Panc1 (cell line): ENCODE measurements at places on chromosomes 4 and X.

DNA sequence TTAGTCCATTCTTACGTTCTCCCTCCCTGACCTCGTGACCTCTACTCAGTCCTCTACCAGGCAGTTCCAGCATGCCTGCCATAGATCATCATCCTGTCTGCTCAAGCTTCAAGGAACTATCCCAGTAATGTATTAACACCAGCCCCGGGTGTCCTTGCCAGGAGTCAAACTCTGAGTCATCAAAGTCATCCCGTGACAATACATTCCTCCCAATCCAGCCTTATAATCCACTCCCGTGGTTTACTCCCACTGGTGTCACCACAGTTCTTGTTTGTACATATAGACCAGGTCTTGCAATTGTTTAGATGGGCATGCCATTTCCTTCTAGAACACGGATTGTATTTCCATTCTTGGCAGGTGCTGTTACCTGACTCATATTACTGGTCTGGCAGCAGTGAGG is 68.7 kb upstream of the TAB3 start:
- no peak for DNase-seq

GRCh38 chr4:38209654-38210053 is 249.5 kb downstream of the PTTG2 start:
- no peak for DNase-seq

DNA sequence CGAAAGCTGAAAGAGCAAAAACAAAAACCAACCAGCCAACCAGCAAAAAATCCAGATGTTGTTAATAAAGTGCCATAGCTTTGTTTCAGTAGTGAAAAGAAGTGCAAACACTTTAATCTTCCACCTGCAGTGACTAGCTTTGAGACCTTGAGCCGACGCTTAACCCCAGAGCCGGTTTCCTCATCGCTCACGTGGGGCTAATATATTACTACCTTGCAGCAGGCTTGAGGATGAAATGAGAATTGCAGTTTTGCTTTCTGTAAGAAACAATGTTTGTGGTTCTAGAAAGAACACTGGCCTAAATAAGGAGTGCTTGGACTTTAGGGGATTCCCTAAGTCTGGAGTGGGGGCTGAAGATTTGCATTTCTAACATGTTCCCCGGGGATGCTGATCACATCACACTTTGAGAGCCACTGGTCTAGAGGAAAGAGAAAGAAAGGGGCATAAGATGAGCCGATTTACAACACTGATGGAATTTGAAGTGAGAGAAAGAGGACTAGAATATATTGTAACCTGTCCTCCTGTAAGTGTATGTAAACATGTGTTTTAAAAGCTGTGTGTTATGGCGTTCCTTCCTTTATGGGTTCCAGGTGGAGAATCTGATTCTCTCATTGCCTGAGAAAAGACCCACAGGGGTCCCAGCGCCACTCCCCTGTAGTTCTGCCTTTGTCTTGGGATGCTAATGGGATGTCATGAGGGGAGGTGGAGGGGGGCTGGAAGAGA is 1.4 kb downstream of the FGF2 start:
- no peak for DNase-seq

GRCh38 chr4:743463-744211 is 38.0 kb downstream of the PCGF3 start:
- no peak for DNase-seq

DNA sequence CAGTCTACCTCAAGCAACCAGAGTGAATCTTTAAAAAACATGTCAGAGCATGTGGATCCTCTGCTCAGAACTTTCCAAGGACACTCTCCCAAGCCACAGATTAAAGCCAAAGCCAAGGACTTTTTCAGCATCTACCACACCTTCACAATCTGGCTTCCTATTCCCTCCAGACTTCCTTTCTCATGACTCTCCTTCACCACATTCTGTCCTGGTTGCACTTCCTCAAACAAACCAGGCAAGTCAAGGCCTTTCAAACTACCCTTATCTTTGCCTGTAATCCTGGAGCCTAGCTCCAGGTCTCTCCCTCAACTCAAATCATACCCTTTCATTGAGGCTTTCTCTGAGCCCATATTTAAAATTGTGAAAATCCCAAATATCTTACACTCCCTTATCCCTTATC is 191.6 kb upstream of the GALNTL6 start:
- DNase-seq, result no peak
